ENCODE measurements at places on chromosomes 16 and 17.
A peak's percentile ranks its signal among the peaks of the same experiment; 100 is the strongest.

DNA sequence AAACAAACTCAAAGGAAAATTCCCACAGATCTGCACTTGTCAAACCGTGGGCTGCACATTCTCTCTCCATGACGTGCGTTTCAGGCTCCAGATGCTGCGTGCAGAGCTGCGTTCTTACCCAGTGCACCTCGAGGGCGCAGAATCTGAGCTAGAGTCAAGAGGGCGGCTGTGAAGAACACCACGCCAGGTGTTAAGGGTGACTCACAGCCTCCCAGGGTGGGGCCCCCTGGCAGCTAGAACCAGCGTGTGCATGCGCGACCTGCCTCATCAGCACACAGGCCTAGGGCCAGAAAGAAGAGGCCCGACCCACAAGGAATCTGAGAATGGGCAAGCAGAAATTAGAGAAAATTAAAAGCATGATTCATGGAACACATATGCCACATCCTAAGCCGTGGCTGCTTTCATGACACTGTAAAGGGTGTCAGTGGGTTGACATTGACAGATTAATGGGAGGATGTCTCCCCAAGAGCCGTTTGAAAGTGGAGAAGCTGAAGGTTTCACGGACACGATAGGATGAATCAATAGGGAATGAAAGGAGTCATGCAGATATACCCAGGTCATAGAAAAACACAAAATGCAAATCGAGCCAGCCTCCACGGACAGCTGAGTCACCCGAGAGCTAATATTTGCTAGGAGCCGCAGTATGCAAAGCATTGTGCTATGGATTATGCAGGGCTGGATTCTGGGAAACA is 29.0 kb downstream of the MARCHF10 start:
- DNase-seq = no peak

- DNase-seq = no peak
These were observed 3.2 kb upstream of the SRSF1 start for GRCh38 chr17:58010067-58010799.

- DNase-seq = no peak
These were observed 14.0 kb upstream of the BAIAP2 start for GRCh38 chr17:81020767-81021497.

- no peak for DNase-seq
These were observed 164.3 kb downstream of the PARN start for GRCh38 chr16:14465799-14466198.

- DNase-seq = no peak
These were observed 814 bp upstream of the RUNDC3A start for GRCh38 chr17:44307387-44308186.

- no peak for DNase-seq
These were observed 197.9 kb downstream of the RBFOX3 start for GRCh38 chr17:79412886-79413390.

DNA sequence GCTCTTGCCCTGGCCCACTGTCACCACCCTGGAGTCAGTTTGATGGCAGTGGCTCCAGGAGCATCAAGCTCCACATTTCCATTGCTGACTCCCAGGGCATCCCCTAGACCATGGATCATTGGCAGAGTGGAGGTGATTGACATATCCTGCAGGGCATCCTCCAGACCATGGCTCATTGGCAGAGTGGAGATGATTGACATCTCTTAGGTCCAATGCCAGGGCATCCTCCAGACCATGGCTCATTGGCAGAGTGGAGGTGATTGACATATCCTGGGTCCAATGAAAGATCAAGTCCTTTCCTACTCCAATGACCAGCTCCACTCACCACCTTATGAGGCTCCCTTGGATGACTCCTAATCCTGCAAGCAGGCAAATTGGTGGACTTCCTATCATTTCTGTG is 174.3 kb upstream of the NLRP1 start:
- peak; percentile 16 for DNase-seq

- no peak for DNase-seq
These were observed 40.5 kb upstream of the CDC42EP4 start for GRCh38 chr17:73352261-73352660.

DNA sequence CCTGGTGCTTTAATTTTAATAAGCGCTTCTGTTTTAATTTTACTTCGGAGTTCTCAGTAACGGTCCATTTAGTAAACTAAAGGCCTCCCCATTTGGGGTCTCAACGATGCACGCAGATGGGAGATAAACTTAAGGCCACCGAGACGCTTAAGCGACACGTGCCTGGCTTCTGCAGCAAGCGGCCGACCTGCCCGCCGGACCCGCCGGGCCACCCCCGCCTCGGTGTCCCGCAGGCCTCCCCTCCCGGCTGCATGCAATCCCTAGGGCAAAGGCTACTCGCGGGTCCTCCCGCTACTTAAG is 592 bp downstream of the GCSH start:
- DNase-seq = no peak

DNA sequence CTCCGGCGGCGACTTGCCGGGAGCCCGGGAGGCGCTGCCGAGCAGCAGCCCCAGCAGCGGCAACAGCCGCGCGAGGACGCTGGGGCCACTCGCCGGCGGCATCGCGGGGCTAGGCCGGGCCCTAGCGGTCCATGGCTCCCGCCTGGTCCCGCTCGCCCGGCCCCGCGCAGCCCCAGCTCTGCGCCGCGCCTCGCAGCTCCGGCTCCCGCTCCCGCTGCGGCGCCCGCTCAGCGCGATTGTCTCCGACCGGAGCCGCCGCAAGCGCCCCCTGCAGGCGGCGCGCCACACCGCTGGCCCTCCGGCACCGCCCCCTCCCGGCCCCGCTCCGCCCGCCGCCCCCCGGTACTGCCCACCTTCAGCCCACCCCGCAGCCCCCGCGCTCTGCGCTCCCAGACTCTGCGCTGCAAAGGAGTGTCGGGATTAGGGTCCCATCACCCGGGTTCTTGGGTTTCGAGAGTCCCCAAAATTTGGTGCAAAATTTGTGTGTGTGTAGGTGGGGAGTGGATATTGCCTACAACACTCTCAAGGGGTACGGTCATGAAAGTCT is at the start of gene FAM171A2:
TSS of gene FAM171A2 (minus strand) at position 241 of the 547 bp plus-strand sequence. CDS start at position 102, 139 bp downstream.
- DNase-seq = peak; percentile 74

DNA sequence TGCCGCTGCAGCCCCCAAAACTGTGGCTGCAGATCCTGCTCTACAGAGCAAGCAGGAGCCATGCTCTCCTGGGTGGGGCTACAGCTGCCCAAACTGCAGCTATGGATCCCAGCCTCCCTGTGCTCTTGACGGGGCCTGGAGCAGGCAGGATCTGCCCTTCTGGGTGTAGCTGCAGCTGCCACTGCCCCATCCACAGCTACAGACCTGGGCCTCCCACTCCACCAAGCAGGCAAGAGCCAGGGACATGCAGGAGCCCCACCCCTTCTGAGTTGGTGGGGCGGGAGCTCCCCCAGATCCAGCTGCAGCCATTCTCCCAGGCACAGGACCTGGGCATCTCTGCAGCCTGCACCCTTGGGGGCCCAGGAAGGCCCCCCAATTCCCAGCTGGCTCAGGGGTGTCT is 551.2 kb upstream of the CA10 start:
- no peak for DNase-seq

GRCh38 chr16:68379472-68380347 is 68.6 kb downstream of the SMPD3 start:
- DNase-seq = no peak

GRCh38 chr17:40317880-40318829 is 9.2 kb downstream of the RARA start:
- DNase-seq = peak; percentile 92

DNA sequence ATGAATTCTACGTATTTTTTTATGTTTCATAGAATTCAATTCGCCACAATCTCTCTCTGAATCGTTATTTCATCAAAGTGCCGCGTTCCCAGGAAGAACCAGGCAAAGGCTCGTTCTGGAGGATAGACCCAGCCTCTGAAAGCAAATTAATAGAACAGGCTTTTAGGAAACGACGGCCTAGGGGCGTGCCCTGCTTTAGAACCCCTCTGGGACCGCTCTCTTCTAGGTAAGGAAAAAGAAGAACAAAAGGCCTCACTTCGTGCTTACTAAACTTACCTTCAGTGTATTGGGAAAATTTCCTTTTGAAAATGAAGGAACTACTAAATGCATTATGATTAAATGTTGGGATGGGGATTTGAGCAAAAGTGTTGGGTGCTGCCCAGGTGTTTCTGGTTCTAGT is 63.2 kb downstream of the FOXK2 start:
- no peak for DNase-seq

DNA sequence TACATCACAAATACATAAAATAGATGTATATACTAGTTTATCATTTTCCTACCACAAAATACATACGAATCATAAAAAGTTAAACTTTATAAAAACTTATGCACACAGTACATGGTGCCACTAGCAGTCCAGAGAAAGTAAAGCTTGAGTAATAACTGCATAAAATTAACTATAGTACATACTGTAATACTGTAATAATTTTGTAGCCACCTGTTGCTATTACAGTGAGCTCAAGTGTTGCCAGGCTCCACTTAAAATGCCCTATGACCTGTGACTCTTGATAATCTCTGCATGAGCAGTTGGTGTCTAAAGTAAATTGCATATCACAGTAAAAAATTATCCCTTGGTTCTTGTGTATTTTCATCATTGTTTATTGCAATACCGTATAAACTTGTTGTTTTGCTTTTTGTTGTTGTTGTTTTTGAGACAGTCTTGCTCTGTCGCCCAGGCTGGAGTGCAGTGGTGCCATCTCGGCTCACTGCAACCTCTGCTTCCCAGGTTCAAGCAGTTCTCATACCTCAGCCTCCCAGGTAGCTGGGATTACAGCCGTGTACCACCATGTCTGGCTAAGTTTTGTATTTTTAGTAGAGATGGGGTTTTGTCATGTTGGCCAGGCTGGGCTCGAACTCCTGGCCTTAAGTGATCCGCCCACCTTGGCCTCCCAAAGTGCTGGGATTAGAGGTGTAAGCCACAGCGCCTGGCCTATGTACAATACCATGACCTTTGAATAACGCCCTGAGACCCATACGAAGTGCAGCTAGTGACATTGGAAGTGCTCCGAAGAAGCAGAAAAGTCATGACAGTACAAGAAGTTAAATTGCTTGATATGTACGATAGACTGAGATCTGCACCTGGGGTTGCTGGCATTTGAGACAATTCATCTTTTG is 6.6 kb downstream of the LUC7L3 start:
- DNase-seq = no peak

- DNase-seq = no peak
These were observed 39.5 kb downstream of the DNAH9 start for GRCh38 chr17:11637796-11638195.

GRCh38 chr16:1470481-1471251 is 4.2 kb downstream of the CLCN7 start:
- peak; percentile 10 for DNase-seq

DNA sequence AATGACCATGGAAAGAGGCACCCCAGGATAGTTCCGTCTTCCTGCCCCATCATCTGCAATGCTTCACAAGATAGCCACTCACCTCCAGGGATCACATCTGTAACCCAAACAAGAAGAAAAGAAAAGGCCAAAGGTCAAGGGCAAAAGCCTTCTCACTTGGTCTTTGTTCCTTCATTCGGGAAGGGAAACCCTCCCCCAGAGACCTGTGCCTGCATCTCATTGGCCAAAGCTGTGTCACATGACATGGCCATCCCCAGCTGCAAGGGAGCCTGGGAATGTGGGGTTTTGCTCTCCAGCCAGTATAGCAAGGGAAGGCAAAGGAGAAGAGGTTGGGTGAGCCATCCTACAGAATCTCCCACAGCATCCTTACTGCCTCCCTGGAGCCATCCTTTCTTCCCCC is 47.9 kb downstream of the NOL11 start:
- no peak for DNase-seq

DNA sequence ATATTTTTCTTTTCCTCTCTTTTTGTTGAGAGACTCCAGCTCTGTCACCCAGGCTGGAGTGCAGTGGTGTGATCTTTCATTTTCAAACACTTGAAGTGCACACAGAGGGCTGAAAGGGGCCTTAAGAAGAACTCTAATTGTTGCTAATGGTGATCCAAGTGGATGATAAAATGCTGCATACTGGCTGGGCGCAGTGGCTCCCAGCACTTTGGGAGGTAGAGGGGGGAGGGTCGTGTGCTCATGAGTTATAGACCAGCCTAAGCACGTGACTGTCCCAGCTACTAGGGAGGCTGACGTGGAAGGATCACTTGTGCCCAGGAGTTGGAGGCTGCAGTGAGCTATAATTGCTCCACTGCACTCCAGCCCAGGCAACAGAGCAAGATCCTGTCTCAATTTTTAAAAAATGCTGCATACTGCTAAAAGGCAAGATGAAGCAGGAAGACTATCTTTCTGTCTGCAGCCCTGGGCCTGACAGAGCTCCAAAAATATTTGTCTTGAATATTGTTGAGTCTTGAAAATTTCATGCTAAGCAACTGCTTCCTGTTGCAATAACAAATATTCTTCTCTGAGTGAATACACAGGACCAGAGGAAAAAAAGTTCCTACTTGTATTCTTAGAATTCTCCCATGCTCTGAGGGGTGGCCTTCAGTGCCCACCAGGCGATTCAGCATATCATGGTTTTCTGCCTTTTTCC is 63.7 kb upstream of the AKTIP start:
- DNase-seq = no peak

DNA sequence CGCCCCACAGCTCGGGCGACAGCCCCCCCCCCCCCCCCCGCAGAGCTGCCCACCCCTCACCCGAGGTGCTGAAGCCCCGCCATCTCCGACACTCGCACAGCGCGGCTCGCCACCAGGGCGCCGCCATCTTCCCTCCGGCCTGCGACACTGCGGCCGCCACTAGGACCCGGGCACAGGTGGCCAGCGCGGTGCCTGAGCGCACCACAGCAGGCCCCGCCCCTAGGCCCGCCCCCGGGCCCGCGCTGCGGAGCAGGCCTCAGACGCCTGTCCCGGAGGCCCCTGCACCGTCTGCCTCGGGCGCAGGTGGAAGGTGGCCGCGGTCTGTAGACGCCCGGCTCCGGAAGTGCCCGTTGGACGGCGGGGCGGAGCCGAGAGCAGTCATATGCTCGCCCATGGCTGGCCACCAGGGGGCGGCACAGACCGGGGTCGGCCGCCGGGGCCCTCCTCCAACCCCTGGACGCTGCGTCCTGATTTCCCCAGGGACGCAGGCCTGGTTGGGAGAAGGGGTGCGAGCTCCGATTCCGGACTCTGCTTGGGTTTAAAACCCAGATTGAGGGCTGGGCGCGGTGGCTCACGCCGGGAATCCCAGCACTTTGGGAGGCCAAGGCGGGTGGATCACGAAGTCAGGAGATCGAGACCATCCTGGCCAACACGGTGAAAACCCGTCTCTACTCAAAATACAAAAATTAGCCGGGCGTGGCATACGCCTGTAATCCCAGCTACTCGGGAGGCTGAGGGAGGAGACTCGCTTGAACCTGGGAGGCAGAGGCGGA is at the start of gene MRPL38:
TSS of gene MRPL38 (minus strand) at position 136 of the 773 bp plus-strand sequence. CDS start at position 127, 9 bp downstream.
- DNase-seq = peak; percentile 98

GRCh38 chr16:67441271-67441753 is 10.4 kb downstream of the HSD11B2 start:
- DNase-seq = no peak

DNA sequence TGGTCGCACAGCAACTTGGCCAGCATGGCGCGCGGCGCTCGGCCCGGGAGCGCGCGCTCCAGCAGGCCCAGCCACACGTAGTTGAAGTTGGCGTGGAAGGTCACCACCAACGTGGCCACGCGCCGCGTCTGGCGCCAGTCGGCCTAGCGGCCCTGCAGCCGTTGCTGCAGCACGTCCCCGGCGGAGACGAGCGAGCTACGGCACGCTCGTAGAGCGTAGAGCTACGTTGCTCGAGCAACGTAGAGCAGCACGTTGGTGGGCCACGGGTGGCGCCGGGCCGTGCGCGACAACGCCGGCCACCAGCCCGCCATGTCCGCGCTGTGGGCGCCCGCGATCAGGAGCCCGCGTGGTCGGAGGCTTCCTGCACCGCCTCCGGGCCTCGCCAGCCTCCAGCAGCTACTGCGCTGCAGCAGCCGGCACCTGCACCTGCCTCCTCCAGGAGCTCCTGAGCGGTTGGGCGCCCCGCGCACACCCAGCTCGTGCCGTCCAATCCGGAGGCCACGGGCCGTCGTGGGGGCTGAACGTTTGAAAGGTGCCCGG is 13.4 kb upstream of the SULT1A1 start:
- peak; percentile 74 for DNase-seq

- no peak for DNase-seq
These were observed 16.6 kb downstream of the SOX8 start for GRCh38 chr16:998211-998610.
